ENCODE measurements at places on chromosomes 6 and 20.

- DNase-seq, result no peak
Observed at GRCh38 chr20:13017235-13017634, 8.5 kb downstream of the SPTLC3 start.

- DNase-seq, result no peak
Observed at GRCh38 chr20:61948586-61949362, 116.9 kb downstream of the TAF4 start.

GRCh38 chr6:136317021-136317694, 27.5 kb upstream of the BCLAF1 start:
- DNase-seq, result peak; percentile 15

DNA sequence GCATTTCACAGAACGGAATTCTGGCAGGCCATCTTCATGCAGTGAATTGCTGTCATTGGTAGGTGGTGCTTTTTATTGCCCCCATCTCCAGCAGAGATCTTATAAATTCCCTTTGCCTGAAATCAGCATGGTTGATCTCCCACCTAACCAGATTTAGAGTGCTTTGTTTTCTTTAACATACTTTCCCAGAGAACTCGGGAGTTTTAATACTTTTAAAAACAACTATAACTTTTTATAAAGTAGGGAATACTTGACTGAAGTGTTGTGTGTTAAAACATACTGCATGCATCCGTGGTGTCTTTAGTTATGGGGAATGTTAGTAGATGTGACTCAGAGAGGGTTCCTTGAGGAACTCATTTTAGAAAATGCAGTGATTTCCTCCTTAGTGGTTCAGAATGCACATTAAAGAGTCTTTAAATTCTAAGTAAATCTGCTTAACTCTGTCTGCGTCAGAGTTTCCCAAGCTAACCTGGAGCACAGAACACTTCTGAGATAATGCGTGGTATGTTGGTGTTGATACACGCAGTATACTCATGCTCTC, 54.9 kb downstream of the AKAP12 start:
- DNase-seq, result no peak

- DNase-seq, result no peak
Observed at GRCh38 chr6:22716721-22717120, 147.4 kb downstream of the HDGFL1 start.

DNA sequence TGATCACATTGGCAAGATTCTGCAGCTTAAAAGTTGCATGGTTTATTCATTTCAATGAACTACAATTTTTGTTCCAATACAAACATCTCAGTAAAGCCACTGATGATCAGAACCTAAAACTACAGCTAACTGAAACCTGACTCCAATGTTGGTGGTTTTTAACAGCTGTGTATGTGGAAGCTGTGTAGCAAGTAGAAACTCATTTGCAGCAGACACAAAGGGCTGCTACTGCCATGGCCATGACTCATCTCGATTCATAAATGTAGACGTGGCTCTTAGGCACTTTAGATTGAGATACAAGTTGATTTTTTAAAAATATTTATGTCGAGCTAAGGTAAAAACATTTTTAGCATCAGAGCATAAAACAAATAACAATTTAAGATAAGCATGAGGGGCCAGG, 19.5 kb upstream of the MAP3K4 start:
- DNase-seq, result no peak

- DNase-seq, result no peak
Observed at GRCh38 chr6:109164331-109164730, 69.0 kb downstream of the CEP57L1 start.

DNA sequence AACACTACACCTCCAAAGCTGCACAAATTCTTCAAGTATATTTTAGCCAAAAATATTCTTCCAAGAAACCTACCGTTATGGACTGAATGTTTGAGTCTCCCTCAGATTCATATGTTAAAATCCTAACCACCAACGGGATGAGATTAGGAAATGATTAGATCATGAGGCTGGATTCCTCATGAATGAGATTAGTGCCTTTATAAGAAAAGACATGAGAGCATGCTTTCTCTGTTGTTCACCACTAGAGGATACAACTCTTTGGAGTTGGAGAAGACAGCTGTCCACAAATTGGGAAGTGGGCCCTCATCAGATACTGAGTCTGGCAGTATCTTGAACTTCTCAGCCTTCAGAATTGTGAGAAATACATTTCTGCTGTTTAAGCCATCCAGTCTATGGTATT, 7.1 kb upstream of the SLC17A4 start:
- no peak for DNase-seq

DNA sequence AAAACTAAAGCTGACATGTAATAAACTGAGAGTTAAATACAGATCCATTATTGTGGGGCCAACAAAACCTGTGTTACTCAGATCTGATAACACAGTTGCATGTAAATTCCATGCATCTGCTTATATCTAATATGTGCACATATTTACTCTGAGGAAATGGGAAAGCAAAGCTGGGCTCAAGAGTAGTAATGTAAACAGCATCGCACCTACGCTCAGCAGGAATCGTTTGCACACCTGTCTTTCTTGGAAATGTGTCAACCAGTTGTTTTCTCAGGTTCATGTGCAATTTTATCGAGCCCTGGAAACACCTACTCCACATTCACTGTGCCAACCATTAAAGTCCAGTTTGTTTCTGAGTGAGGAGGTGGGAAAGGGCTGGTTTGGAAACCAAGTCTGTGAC, 80.3 kb upstream of the CNKSR3 start:
- DNase-seq, result no peak

DNA sequence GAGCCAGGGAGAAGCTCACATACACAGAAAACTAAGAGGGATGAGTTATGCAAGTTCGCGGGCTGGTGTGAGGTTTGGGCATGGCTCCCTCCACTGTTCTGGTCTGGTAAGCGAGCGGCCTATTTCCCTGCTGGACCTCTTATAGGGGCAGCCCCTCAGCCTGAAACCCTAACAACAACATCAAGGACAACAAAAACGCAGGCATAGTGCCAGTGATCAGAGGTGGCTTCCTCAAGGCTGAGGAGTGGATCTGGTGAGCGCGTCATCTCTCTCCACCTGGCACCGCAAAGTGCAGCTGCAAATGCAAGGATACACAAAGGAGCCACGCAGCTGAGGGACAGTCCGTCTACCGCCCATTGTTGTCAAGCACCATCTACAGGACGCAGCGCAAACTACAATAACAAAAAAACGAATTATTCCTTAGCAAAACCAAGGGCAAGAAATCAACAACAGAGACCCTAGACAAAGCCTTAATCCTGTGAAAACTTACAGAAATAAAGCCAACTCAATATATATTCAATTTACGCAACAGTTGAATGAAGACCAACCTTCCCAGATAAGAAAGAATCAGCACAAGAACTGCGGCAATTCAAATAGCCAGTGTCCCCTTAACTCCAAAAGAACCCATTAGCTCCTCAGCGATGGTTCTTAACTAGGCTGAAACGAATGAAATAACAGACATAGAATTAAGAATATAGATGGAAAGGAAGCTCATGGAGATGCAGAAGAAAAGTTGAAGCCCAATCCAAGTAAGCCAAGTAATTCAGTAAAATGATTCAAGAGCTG, 9.2 kb upstream of the DEFB110 start:
- DNase-seq, result no peak

DNA sequence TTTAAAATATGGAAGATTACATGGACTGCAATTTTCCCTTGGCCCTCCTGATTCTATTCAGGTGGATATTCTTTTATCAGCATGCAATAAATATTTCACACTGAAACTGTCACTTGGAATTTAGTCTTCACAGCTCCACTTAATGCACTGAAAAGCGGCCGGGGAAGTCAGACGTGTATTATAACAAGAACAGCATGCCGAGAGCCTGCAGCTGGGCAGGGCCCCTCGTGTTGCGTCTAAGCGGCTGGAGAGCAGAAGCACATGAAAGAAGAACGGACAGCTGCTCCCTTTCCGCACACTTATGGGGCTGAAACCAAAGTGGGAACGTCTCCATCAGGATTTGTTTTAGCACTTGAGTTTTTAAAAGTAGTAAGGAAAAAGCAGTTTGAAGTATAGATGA, 57.2 kb downstream of the LYRM4 start:
- DNase-seq, result no peak

DNA sequence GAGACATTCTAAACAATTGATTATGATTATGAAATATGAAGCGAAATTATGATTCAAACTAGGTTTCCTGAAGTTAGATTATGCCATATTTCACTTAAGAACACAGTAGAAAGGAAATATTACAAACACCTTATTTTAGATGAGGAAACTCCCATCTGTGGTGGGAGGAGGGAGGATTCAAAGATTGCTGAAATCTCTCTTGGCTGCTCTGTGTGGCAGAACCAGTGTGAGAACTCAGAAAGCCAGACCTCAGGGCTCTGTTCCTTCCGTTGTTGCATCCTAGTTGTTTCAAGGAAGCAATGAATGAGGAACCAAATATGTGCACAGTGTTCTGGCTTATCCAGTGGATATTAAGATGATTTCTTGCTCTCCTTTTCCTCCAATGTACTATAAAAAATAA, 2.1 kb downstream of the TAAR5 start:
- DNase-seq, result no peak

DNA sequence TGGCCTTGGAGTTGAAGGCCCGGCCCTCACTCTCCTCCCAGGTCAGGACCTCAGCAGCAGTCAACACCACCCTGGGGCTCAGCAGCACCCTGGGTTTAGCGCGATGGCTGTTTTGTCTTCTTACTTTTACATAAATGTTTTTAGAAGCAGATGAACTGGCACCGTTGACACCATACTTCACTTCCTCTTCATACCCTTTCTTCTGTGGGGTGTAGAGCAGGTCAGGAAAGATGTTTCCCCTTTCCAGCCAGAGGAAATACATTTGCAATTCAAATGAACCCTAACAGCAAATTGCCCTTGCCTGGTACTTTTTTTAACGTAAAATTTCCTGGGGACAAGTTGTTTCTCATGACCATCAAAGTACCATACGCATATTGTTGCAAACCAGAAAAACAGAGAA, 54.7 kb upstream of the SNX9 start:
- no peak for DNase-seq

- no peak for DNase-seq
Observed at GRCh38 chr20:37245216-37246150, 16.1 kb downstream of the GHRH start.

DNA sequence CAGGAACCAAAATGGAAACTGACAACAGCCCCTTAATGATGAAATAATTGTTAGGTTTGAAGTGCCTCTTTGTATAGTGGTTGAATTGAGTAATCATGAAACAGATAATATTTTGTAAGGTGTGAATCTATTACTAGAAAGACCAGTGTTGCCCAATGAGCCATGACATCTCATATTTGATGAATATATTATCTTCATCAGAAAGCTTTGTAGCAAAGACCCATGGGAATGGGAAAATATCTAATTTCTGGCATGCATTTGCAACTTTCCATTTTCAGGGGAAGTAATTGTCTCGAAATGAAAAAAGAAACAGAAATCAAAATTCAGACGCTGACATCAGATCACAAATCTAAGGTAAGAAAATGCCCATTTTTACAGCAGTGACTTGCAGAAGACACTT, 57.3 kb upstream of the LAMP5 start:
- no peak for DNase-seq

DNA sequence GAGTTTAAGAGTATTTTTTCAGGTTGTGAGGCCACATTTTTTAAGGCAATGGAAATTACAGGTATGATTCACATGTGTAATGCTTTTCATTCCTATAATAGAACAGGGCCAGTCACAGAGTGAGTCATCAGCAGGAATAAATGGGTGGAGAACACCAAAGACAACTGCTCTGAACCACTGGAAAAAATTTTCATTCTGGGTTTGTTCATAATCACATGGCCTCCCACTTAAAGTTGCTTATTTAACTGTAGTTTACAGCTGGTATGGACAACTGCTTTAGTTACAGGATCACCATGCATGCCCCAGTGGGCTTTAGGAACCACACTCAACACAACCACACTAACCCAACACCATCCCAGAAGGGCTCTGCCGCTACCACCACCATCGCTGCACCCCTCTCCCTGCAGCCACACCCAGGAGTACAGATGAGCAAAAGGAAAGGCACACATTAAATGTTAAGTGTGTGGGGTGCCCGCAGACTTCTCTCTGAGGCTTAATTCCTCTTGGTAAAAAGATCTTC, 107.0 kb upstream of the DST start:
- no peak for DNase-seq

GRCh38 chr20:18506744-18507143, 996 bp upstream of the SEC23B start:
- DNase-seq, result no peak

GRCh38 chr20:32538526-32538939, 46.6 kb downstream of the NOL4L start:
- no peak for DNase-seq

GRCh38 chr6:160990847-160991405, 643 bp upstream of the MAP3K4 start:
- no peak for DNase-seq

DNA sequence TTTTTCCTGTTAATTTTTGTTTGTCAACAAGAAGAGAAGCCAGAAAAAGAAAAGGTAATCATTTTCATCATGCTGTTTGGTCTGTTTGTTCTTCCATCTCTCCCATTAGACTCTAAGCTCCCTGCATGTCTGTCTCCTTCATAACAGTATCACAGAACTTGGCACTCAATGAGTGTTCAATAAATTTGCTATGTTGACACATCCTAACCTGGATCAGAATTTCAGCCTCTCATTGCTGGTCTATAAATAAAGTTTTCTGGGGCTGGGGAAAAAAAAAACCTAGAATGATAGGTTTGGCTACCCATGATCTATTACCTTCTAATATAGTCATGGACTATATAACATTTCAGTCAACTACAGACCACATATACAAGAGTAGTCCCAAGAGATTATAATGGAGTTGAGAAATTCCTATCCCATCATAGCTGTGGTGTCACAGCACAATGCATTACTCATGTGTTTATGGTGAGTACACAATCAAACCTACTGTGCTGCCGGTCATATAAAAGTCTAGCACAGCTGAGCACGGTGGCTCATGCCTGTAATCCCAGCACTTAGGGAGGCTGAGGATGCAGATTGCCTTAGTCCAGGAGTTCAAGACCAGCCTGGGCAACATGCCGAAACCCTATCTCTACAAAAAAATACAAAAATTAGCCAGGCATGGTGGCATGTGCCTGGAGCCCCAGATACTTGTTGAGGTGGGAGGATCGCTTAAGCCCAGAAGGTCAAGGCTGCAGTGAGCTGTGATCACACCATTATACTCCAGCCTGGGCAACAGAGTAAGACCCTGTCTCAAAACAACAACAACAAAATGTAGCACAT, 5.9 kb downstream of the NUDT3 start:
- no peak for DNase-seq

DNA sequence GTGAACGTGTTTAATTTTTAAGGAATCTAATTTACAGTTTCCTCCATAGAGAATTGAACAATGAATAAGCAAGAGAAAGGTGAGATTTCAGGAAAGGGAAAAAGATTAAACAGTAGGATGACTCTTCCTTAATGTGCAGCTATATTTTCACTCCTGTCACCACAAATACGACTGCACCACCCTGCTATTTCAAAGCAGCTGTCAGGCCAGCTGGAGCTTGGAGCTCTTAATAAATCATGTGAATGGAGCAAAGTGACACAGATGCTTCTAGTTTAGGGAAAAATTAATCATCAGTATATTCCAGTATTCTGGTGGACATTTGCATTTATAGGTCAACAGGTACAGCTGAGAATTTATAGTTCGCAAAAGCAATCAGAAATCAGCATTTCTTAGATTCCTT, 56.5 kb upstream of the PKIB start:
- no peak for DNase-seq

GRCh38 chr6:53651764-53652401, 13.7 kb downstream of the KLHL31 start:
- DNase-seq, result peak; percentile 46

GRCh38 chr6:52176550-52176949, 9.6 kb upstream of the IL17A start:
- DNase-seq, result no peak

- DNase-seq, result no peak
Observed at GRCh38 chr6:147185216-147185615, 19.0 kb upstream of the STXBP5 start.

- DNase-seq, result no peak
Observed at GRCh38 chr6:170179616-170180324, 111.1 kb downstream of the DLL1 start.
